ENCODE measurements at places on chromosomes 5 and 9.

- no peaks in the 10 kb centered on the region for H3K4me1 ChIP-seq
- no peak for DNase-seq
- H3K4me3 ChIP-seq, result no peak overlapping the region
- H3K27ac ChIP-seq, result no peak overlapping the region
Observed at GRCh38 chr9:113918697-113919350, 42.7 kb downstream of the ZNF618 start.

DNA sequence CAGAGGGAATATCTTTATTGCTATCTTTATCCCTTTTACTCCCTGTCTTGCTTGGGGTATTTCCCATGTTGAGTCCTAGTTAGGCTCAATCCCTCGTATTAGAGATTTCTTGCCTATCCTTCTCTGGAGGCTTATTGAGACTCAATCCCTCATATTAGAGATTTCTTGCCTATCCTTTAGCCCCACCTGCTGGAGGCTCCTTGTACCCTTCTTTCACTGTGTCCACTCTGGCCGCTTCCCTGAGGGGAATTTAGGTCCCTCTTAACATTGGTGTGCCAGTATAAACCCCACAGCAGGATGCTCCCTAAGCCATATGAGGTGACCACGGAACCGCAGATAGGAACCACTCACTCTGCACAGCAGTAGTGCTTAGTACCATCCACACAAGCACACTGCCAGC lies 110.7 kb upstream of the MAMDC2 start:
- H3K4me1 ChIP-seq, result no peaks in the 10 kb centered on the region
- H3K4me3 ChIP-seq, result no peak overlapping the region
- no peak overlapping the region for H3K27ac ChIP-seq
- DNase-seq, result no peak
- no peaks in the 10 kb centered on the region for H3K27me3 ChIP-seq
- H3K36me3 ChIP-seq, result no peaks in the 10 kb centered on the region

DNA sequence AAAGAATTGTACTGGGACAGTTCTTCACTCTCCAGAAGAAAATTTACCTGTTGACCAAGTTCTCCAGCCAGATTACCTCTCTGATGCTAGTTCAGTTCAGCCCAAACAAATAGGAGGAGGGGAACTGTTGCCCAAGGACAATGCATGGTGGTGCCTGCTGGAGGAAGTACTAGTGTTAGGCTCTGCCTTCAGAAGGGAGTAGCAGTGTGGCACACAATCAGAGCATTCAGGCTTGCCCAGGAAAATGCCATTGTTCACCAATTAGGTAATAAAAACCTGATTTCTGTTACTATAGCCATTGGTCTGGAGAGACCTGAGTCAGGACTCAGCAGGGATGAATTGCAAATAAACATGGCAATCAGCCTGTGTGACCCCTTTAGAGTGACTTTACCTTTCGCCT lies 720.8 kb upstream of the ZNF608 start:
- no peaks in the 10 kb centered on the region for H3K4me1 ChIP-seq
- H3K27me3 ChIP-seq, result no peaks in the 10 kb centered on the region
- DNase-seq, result no peak
- H3K36me3 ChIP-seq, result no peaks in the 10 kb centered on the region
- H3K4me3 ChIP-seq, result no peak overlapping the region

DNA sequence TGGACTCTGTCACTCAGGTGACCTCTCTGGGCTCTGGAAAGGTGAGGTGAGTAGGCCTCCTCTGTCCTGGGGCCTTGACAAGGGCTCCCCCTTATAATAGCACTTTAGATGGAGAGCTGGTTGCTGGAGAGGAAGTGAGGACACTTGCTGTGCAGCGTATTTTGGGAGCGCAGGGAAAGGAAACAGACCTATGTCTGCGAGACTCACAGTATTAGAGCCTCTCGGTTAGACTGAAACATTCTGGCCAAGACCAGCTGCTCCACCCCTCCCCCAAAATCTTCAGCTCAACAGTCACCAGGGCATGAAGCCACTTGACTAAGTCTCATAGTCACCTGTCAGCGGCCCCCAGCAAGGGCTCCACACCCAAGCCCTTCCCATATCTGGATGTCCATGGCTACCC lies 213.6 kb downstream of the AGTPBP1 start:
- H3K27me3 ChIP-seq, result no peaks in the 10 kb centered on the region
- no peak overlapping the region for H3K4me3 ChIP-seq
- H3K36me3 ChIP-seq, result no peaks in the 10 kb centered on the region
- no peak overlapping the region for H3K27ac ChIP-seq

DNA sequence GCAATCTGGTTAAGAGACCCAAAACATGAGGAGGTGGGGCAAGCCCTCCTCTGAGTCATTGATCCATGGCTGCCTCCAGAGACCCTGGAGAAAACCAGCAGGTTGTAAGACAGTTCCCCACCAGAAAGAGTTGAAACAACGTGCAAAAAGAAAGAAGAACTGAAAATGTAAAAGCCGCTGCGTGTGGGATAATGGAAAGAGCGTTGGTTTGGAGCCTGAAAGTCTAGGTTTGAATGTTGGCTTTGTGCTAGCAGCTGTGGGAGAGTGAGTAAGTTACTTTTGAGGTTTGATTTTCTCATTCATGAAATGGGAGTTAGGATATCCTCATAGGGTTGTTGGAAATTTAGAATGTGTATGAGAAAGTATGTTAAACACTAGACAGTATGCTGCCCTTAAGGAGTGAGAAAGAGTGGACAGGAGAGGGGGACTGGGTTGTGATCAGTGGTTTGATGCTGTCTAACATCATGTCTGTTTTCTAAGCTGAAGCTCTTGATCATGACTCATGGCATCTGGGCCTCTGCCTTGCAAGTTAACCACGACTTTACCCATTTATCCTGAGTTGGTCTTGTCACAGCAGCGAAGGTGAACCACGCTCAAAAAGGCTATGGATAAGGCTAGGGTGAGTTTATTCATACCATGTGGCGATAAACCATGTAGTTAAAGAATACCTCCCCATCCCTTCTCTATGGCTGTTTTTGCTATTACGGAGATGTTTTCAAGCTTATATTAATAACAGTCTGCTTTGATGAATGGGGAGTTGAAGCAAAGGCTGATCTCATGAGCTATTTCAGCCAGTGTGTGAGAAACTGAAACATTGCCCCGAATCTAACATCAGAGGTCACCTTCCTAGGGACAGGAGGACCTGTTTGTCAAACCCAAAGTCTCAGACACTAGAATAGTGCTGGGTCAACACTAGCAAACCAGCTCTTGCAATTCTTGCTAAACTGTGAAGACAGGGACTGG lies 41.3 kb downstream of the ZNF366 start:
- H3K36me3 ChIP-seq, result no peaks in the 10 kb centered on the region
- H3K27ac ChIP-seq, result no peak overlapping the region
- no peak overlapping the region for H3K4me3 ChIP-seq
- no peaks in the 10 kb centered on the region for H3K27me3 ChIP-seq
- H3K4me1 ChIP-seq, result no peaks in the 10 kb centered on the region

- DNase-seq, result no peak
- no peaks in the 10 kb centered on the region for H3K4me1 ChIP-seq
- no peaks in the 10 kb centered on the region for H3K36me3 ChIP-seq
- no peak overlapping the region for H3K27ac ChIP-seq
- H3K4me3 ChIP-seq, result no peak overlapping the region
Observed at GRCh38 chr5:6780802-6781391, 67.7 kb downstream of the TENT4A start.

DNA sequence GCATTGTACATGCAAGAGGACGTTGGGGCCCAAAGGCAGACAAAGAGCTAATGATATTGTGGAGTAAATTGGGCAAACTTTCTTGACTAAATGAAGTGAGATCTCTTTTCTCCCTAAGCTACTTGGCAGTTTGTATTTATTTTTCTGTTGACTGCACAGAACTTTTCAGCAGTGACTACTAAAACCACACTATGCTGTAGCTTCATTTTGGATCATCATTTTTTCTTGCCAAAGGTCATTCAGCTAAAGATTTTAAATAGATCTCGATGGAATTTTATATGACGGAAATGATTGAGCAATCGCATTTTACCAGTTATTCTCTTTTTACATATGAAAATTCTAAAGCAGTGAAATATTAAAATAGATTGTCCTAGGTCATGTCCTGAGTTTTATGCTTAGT lies 286.1 kb upstream of the ACTBL2 start:
- no peaks in the 10 kb centered on the region for H3K27me3 ChIP-seq
- H3K4me1 ChIP-seq, result no peaks in the 10 kb centered on the region
- H3K27ac ChIP-seq, result peak overlapping the region; percentile 10
- no peak for DNase-seq
- H3K4me3 ChIP-seq, result no peak overlapping the region

DNA sequence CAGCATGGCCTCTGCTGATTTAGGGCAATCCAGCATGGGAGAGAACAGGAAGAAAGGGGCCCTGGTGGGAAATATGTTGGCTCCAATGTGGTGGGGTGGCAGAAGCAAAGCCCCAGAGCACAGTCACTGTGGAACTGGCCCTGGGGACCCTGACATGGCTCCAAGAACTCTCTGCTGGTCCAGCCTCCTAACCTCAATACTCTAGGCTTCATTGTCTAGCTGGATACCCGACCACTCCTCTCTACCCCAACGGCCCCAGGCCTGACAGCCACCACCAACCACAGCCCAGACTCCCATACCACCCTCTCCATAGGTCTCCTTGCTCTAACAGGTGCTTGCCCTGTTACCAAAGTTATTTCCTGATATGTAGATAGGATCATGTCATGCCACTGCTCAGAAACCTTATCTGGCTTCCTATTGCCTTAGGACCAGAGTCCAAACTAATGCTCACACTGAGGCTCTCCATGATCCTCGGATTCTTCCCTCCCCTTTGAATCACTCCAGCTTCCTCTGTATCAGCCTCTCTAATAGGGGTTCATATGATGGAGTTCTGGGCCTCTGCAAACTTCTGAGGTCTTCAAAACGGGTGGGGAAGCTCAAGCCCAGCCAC lies 12.9 kb downstream of the ACSL6 start:
- H3K4me1 ChIP-seq, result no peaks in the 10 kb centered on the region
- no peaks in the 10 kb centered on the region for H3K27me3 ChIP-seq
- no peak for DNase-seq
- H3K4me3 ChIP-seq, result no peak overlapping the region
